GM12865 (cell line): ENCODE measurements at places on chromosomes 7 and 10.

GRCh38 chr7:6172910-6173295, 99.5 kb downstream of the CYTH3 start:
- no peak for DNase-seq

DNA sequence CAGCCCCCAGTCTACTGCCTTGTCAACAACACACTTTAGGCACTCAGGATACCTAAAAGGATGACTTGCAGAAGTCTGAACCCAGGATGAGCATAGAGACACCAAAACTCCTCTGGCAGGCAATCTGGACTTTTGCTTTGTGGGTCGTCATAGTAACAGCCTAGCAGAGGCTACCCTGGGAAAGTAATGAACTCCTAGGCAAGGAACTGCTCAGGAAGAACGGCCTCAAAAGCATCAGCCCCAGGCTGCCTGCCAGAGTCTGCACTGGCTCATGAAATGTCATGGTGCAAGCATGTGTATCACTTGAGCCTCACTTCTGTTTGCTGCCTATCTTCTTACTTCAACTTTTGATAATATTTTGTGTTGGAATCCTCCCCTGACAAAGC, 715.1 kb downstream of the GRID1 start:
- no peak for DNase-seq

GRCh38 chr10:112454910-112455779, 8.1 kb downstream of the VTI1A start:
- DNase-seq, result no peak

DNA sequence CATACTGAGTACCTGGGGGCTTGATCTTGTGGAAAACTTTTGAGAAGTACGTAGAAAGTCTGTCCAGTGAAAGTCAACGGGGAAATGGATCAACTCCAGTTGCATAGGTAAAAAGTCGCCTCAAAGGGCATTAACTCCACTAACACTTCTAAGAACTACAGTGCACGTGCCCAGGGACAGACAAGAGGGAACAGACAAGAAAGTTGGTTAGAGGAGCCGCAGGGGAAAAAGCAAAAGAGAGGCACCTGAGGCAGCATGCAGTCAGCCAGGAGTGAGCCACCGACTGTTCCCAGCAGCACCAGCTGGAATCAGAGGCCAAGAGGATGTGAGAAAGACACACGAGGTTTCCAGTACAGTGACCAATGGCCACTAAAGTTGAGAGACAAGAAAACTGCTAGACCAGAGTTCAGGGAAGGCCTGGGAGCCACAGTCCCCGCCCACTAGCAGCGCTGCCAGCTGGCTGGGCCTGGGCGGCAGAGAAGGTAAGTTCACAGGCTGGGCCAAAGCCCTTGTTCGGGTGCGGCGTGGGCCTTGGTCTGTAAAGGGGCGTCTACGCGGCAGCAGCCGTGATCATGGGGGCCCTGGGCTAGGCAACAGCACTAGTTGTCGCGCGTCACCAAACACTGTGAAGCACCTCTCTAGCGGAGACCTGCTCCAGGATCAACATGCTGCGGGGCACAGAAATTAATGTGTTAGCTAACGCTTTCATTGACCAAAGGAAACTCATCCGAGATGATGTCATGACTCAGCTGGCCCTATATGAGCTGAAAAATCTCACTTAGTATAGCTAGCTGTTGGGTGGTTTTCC, 14.0 kb downstream of the ITGB1 start:
- no peak for DNase-seq

DNA sequence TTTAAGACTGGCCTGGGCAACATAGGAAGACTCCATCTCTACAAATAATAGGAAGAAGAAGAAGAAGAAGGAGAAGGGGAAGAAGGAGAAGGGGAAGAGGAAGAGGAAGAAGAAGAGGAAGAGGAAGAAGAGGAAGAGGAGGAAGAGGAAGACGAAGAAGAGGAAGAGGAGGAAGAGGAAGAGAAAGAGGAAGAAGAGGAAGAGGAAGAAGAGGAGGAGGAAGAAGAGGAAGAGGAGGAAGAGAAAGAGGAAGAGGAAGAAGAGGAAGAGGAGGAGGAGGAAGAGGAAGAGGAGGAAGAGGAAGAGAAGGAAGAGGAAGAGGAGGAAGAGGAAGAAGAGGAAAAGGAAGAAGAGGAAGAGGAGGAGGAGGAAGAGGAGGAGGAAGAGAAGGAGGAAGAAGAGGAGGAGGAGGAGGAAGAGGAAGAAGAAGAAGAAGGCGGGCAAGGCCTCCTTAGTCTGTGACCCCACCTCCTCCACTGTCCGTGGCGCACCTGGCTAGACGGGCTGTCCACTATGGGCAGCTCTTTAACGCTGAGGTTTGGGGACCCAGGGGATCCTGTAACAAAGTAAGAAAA, 28.8 kb upstream of the ZFAND2A start:
- no peak for DNase-seq

GRCh38 chr7:18844735-18845134, 272.7 kb downstream of the TWIST1 start:
- peak; percentile 5 for DNase-seq

DNA sequence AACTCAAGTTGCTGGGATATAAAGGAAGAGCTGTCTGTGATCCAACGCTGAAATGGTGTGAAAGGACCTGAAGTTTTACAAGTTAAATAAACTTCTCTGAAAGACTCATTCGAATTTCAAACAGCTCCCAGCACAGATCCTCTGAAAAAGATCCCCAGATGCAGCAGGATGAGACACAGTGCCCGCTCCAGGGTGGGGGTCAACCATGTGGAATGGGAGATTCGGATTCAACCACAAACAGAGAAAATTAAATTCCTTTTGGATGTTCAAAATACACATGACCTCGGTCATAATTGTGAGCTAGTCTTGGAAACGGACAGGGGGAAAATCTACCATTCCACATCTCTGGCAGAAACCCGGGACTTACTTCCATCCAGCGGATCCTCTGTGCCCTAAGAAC, 119.6 kb downstream of the PRKAG2 start:
- no peak for DNase-seq

DNA sequence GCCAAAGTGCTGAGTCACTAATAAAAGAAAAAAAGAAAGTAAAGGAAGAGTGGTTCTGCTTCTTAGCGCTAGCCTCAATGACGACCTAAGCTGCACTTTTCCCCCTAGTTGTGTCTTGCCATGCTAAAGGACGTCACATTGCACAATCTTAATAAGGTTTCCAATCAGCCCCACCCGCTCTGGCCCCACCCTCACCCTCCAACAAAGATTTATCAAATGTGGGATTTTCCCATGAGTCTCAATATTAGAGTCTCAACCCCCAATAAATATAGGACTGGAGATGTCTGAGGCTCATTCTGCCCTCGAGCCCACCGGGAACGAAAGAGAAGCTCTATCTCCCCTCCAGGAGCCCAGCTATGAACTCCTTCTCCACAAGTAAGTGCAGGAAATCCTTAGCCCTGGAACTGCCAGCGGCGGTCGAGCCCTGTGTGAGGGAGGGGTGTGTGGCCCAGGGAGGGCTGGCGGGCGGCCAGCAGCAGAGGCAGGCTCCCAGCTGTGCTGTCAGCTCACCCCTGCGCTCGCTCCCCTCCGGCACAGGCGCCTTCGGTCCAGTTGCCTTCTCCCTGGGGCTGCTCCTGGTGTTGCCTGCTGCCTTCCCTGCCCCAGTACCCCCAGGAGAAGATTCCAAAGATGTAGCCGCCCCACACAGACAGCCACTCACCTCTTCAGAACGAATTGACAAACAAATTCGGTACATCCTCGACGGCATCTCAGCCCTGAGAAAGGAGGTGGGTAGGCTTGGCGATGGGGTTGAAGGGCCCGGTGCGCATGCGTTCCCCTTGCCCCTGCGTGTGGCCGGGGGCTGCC, at the start of gene IL6:
Gene IL6 (plus strand): TSS at position 294 of the 807 bp plus-strand sequence. CDS start 63 bp downstream, at position 357.
- no peak for DNase-seq

DNA sequence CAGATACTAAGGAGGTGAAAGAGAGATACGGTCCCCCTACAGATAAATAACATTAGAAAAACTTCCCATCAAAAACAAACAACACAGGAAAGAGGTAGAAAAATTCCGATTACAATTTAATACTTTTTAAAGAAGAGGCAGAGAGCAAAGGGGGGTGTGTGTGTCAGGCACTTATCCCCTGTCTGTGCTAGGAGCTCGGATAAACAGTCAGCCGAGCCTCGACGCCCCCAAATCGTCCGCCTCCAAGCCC, 3.6 kb downstream of the PAX2 start:
- DNase-seq, result no peak

DNA sequence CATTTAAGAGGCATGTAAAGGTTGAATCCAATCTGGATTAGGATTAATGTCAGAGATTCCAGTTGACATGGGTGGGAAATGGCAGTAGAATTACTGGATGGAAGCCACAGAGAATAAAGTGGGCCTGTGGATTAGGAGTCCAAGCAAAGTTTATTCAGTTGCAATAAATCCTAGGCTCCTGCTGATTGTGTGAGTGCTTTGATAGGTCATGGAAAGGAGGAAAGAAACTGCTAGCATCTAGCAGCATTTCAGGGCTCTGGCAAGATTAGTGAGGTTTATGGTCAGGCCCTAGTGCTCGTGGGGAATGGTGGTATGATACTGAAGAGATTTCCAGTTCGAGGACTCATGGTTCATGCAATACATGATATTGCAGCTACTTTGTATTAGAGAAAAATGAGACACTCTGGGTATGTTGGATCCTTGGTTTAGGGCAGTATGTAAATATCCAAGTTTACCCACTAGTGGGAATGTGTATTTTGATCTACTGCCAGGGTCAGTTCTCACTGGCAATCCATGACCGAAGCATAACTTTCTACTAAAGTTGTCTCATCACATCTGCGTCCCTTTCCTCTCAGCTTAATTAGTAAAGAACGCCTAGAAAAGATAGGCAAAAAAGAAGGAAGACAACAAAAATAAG, 235.0 kb downstream of the SUGCT start:
- no peak for DNase-seq

DNA sequence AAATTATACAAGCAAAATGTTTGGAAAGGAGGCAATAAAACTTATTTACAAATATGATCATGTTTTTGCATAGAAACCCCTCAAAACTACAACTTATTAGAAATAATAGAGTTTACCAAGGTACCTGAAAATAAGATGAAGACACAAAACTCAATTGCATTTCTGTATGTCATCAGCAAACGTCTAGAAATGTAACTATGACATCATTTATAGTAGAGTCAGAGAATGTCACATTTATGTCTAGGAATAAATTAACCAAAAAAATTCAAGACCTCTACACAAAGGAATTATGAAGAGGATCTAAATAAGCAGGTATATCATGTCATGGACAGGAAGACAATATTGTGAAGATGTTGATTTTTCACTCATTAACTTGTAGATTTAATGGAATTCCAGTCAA, 81.1 kb downstream of the PALS2 start:
- no peak for DNase-seq

DNA sequence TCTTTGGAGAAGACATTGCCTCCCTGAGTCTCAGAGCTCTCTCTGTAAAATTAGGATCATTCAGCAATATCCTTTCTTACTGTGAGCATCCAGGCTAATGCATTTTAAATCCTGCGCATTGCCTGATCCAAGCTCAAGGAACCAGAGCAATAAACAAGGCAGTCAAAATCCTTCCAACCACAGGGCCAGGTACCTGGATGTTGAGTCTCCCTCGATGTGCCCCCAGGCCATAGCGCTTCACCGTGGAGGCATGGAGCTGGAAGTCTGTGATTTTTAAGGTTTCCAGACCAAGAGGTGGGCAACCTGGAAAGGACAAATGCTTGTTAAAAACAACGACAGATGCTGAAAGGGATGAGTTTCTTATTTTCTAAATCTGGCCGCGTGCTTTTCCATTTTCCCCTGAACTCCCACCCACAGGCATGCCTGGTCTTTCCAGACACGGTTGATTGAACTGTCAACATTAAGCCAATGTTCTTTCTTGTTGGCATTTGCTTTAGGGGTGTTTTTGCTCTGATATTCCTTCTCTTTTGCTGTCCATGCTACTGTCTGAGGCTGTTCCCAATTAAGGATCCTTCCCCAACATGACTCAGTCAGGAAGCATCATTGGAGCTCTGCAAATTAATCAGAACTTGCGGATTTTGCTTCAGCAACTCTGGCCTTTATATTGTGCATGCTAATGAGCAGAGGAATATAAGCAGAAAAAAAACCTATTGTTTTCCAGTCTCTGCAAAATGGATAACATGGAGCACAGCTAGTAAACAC, 29.0 kb downstream of the CPXM2 start:
- no peak for DNase-seq

- DNase-seq, result no peak
These were observed 100.6 kb upstream of the HABP2 start for GRCh38 chr10:113452146-113452845.

- DNase-seq, result no peak
These were observed 39.7 kb downstream of the JAKMIP3 start for GRCh38 chr10:132105302-132105995.
